Esophagus squamous epithelium (tissue), 5 donors: ENCODE measurements at places on chromosomes 2 and 18. TPM values are rescaled to one million over a fixed set of nuclear protein-coding genes. Genes with fewer than 3 reads are reported as not detected.

Gene DIPK1C
- total RNA-seq = not detected

Gene PSD4
- 62.5 TPM for total RNA-seq

Gene EPAS1
- 86.7 TPM for total RNA-seq

Gene KCNS3
- total RNA-seq = 31.7 TPM

Gene ALMS1
- total RNA-seq = 8.5 TPM

Gene XIRP2
- total RNA-seq = 0.03 TPM

Gene CHST10
- 7.0 TPM for total RNA-seq

Gene FBLN7
- total RNA-seq = 2.9 TPM

Gene MATN3
- 0.45 TPM for total RNA-seq

Gene ZFAND2B
- total RNA-seq = 34.6 TPM

Gene SP9
- not detected for total RNA-seq

Gene LRRC30
- not detected for total RNA-seq

Gene BBS5
- total RNA-seq = 1.7 TPM

Gene ACKR3
- 25.8 TPM for total RNA-seq

Gene SLC9A4
- total RNA-seq = 0.76 TPM

Gene TEKT4
- total RNA-seq = not detected

Gene ANO7
- not detected for total RNA-seq

Gene C2orf80
- not detected for total RNA-seq

Gene COL3A1
- total RNA-seq = 119 TPM

Gene BOLL
- not detected for total RNA-seq

Gene OST4
- 242 TPM for total RNA-seq

Gene PFN4
- not detected for total RNA-seq

Gene TMEM37
- 3.1 TPM for total RNA-seq

Gene SNED1
- total RNA-seq = 3.3 TPM

Gene OBSL1
- total RNA-seq = 7.0 TPM

Gene RAMP1
- total RNA-seq = 5.3 TPM

Gene DLX1
- total RNA-seq = not detected

Gene FBXO41
- total RNA-seq = 2.3 TPM

Gene SERPINB2
- total RNA-seq = 234 TPM
